ENCODE measurements at places on chromosomes 12 and 14.

DNA sequence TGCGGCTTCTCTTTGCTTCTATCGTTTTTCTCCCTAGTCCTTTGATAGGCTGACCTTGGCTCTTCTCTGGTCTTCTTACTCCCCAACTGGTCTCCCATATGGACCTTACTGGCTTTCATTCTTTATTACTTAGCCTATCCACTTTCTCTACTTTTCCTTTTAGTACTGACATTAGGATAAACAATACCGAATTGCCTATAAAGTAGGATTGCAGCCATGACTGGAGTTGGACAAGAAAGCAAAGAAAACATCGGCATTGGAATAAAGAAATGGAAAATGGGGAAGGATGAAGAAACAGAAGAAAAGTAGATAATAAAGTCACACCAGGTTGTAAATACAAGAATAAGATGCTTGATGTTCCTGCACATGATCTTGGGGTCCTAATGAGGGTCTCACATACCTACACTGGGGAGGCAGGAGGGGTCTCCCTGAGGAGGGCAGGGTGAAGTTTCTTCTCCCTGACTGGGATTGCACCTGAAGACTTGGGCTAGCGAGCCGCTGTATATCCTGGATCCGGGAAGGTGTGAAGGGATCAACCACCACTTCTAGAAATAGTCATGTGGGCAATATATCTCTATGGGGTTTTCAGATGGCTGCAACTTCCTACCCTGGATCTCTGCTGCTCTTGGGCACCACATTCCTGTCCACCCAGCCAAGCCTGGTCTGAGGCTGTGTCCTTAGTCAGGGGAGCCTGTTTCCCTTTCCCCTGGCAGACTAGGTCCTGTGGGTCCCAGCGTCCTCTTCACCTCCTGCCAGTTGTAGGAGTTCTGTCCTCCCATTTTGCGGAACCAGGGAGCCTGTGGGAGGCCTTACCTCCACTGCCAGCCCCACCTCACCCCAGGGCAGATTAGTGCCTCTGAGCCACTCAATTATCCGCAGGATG, 13.1 kb downstream of the NKX2-1 start:
- no peak for DNase-seq

GRCh38 chr12:27274706-27275105, 30.6 kb downstream of the STK38L start:
- DNase-seq, result no peak

- no peak for DNase-seq
Observed at GRCh38 chr12:69686731-69687130, 12.4 kb downstream of the BEST3 start.

GRCh38 chr14:72745546-72745945, 148.4 kb downstream of the DPF3 start:
- DNase-seq, result no peak

GRCh38 chr12:131856366-131857097, 28.3 kb downstream of the MMP17 start:
- DNase-seq, result no peak

GRCh38 chr14:61620130-61620946, 75.0 kb upstream of the HIF1A start:
- peak; percentile 96 for DNase-seq

GRCh38 chr12:48022676-48023385, 18.6 kb upstream of the COL2A1 start:
- no peak for DNase-seq

DNA sequence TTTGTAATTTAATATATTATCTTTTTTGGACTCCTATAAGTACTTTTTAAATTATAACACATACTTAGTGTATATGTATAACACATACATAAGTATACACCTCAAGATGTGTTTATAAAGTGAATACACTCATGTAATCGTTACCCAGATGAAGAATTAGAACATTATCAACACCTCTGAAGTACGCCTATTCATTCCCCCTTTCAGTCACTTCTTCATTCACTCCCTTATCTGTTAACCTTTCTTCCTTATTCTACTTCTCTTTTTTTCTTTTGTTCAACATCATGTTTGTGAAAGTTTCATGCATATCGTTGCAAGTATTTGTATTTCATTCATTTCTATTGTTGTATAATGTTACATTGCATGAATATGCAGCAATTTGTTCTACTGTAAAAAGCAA, 98.5 kb downstream of the ARID2 start:
- DNase-seq, result peak; percentile 3

DNA sequence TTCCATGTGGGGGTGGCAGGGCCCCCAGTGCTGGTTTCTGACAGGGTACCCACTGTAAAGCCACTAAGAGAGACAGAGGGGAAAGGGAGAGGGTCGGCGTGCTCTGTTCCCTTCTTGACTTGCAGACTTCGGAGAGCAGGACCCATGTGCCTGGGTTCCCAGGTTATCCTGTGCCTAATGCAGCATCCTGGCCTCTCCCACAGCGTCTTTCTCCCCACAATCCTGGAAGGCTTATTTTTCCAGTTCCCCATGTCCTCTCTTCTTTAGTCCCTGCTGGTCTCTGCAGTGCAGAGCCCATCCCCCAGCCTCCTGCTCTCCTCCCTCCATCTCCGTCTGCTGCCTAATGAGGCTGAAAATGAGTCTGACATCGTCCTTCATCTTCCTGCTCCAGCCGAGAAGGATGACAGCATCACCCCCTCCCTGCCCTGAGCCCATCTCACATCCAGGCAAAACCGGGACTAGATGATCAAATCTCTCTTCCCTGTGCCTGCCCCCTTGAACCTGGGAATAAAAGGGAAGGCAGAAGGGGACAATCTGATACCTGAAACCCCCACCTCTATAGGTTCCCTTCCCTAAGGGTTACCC, 15.1 kb downstream of the CALCOCO1 start:
- DNase-seq, result no peak

- DNase-seq, result no peak
Observed at GRCh38 chr12:54940727-54941315, 43.7 kb downstream of the TESPA1 start.

GRCh38 chr14:98328496-98328895, 943.5 kb downstream of the BCL11B start:
- DNase-seq, result no peak

DNA sequence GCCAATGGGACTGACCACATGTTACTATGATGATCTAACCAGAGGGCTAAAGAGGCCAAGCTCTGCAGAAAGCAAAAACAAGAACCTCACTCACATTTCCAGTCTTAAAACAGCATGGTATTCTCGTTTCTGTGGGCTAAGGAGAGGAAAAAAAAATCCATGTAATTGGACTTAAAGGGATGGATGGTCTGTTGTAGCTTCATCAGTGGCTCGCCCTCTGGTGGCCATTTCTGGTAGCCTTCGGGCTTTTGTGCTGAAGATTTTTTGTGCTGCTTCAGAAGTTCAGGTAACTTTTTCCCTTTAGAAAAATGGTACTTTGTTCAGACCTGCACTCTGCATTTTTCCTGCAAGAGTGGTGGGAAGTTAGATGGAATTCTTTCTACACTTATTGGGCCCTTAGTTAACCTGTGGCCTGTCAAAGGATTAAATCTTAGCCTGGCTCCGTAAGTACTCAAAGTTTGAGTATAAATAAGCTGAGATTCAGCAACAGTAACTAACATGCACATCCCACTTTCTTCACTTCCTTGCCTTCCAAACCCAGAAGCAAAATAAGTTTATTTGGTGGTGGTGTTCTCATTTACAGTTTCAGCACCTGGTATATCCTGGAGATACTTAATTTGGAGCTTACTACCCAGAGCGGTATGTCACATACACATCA, 22.3 kb downstream of the DCAF4 start:
- peak; percentile 72 for DNase-seq

GRCh38 chr12:84661786-84662185, 250.8 kb downstream of the SLC6A15 start:
- no peak for DNase-seq

DNA sequence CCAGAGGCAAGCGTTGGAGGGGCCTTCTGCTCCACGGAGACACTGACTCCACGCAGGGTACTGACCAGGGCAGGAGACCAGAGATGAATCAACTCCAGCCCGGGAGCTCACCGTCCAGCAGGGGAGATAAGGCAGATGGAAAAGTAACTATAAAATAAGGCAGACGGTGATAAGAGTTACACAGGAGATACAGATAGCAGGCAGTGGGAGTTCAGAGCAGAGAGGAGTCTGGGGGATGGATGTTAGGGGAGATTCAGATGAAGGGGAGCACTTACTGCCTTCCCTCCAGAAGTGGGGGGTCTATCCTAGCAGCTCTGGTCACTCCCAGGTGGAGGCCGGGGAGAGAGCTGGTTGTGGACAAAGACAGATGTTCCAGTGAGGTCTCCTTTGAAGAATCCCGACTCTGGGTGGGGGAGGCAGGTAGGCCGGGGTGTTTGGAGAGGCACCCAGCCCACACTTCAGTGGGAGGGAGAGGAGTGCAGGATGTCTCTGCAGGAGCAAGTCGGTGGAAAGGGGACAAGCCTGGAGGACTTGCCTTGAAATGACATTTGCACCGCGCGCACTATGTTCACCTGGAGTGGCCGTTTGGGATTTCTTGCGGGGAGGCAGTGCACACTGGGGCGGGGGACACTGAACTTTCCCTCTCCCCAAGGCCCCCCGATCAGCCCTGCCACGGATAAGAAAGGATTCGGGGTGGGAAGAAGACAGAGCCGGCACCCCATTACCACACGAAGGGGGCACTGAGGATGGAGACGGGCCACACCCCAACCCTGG, 1.2 kb downstream of the PITPNM2 start:
- DNase-seq, result no peak

DNA sequence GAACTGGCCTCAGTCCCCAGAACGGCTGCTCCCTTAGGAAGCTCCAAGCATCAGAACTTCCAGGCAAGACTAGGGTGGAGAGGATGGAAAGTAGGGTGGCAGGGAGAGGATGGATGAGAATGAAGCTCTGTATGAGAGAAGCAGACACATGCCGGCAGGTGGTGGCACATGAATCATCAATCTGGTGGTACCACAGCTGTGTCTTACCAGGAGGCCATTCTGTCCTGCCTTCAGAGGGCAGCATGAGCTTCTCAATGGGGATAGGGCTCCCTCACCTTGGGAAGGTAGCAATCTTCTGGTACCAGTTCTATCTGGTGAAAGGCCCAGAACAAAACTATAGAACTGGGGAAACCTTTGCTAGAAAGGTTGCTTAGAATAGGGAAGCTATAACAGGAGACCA, 55.4 kb upstream of the PYGL start:
- no peak for DNase-seq

GRCh38 chr14:95104911-95105310, 52.4 kb downstream of the DICER1 start:
- DNase-seq, result no peak

DNA sequence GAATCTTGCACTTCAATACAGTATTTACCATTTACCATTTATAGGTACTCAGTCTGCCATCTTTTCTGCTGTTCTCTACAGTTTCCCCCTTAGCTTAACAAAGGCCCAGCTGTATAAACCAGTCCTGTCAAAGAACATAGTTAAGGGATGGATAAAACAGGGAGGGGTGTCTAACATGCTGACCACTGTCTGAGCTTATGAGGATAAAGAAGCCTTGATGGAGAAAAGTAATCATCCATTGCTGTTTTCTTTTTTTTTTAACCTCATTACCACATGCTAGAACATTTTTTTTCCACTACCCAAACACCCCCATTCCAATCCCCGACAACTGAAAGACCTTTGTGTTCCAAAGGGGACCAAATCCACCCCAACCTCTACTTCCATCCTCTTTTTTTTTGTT, 39.9 kb downstream of the SOX5 start:
- DNase-seq, result no peak

DNA sequence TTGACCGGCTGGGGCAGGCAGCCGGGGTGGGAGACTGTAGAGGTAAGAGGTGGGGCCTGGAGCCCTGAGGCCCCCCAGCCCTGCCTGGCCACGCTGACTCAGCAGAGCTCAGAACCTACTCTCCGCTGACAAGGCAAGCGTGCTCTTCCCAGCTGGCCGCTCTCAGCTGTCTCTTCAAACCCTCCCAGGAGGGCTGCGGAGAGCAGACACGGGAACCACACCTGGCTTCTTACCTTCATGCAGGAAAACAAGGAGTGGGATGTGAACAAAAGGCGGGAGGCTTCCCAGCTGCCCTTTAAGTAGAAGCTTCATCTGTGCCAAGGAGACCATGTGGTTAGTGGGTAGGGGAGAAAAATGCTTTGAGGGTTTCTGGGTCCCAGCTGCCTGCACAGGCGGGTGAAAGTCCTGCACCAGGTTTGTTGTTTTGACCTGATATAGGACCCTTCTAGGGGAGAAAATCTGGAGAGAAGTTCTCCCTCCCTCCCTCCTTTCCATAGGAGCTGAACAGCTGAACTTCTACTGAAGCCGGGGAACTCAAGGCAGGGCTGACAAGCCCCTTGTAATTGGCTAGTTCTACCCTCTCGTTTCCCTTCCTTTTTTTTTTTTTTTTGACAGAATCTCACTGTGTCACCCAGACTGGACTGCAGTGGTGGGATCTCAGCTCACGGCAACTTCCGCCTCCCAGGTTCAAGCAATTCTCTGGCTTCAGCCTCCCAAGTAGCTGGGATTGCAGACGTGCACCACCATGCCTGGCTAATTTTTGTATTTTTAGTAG, 12.8 kb upstream of the TESC start:
- DNase-seq, result no peak

- peak; percentile 20 for DNase-seq
Observed at GRCh38 chr14:65100922-65101541, 1.3 kb downstream of the MAX start.

GRCh38 chr12:123983822-123984485, 10.9 kb downstream of the ZNF664 start:
- DNase-seq, result peak; percentile 75

GRCh38 chr12:76117751-76118150, 33.3 kb upstream of the NAP1L1 start:
- no peak for DNase-seq

GRCh38 chr14:68587931-68588330, 204.9 kb downstream of the ZFP36L1 start:
- DNase-seq, result no peak

- peak; percentile 61 for DNase-seq
Observed at GRCh38 chr12:130826151-130826801, 12.8 kb downstream of the STX2 start.

DNA sequence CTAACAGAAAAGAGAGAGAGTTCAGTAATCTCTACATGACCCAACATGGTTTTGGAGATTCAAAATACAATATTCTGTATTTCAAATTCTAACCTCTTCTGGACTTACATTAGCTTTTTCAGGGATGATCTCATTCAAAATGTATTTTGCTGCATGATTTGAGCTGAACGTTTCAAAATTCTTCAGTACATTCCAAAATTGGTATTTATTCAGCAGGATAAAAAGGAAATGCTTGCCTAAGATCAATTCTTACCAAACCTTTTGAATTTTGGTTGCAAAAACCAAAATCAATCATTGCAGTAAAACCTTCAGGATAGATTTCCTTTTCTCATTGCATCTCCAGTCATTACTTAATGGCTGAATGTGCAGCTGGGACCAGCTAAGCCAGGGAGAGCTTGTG, 1761.3 kb upstream of the SEL1L start:
- no peak for DNase-seq

GRCh38 chr14:60648934-60649874, at the start of gene SIX1:
Gene SIX1 (minus strand): TSS chr14:60649477. CDS start chr14:60649189, 288 bp downstream.
- DNase-seq, result peak; percentile 82

Data from suppressor macrophage treated with lipopolysaccharide for 4 hours (primary cell).